NCI-H226 (cell line): ENCODE measurements at places on chromosomes 13 and 19.

DNA sequence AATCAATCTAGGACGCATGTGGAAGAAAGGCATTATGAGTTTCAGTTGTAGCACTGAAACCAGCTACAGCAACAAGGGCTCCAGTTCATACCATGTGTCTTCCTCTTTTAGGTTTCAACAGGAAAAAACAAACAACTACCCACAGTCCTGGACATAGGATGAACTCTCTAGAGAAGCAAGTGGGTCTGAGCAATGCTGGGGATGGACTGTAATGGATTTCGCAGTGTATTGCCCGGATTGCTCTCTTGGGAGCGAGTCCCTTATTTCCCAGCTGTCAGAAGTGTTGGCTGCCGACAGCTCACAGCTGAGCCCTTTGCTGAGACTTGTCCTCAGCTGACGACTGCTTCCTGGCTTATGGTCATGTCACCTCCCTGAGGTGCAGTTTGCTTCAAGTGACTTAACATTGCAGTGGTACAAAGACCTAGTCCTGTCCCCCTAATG, 12.1 kb upstream of the MYCBP2 start:
- no peak for DNase-seq

DNA sequence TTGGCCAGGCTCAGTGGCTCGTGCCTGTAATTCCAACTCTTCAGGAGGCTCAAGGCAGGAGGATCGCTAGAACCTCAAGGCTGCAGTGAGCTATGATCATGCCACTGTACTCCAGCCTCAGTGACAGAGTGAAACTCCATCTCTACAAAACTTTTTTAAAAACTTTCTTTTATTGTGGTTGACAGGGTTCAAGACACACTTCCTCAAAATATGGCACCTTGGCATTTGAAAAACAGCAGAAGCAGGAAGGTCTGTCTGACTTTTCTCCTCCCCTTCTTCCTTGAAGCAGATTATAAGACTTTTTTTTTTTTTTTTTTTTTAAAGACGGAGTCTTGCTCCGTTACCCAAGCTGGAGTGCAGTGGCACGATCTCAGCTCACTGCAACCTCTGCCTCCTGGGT, 100.3 kb downstream of the TM9SF2 start:
- no peak for DNase-seq

GRCh38 chr13:87128491-87128890, 542.7 kb upstream of the SLITRK5 start:
- DNase-seq: no peak

- DNase-seq: no peak
These were observed 40.8 kb downstream of the SLITRK5 start for GRCh38 chr13:87712012-87712411.

DNA sequence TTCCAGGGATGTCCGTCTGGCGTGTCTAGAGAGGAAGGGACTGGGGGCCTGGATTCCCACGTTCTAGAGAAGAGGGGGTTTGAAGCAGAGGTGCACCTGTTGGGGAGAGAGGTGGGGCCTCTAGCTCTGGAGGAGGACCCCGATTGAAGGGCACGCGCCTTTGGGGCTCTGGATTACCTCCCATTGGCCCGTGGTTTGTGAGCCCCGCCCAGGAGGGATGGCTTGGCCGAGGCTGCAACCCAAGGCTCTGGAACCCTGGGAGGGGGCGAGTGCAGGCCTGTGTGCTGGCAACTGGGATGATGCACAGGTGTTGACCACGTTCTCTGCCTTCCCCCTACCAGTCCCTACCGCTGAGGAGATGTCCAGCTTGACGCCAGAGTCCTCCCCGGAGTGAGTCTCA, 20.2 kb downstream of the TMEM150B start:
- DNase-seq: no peak

GRCh38 chr13:30581582-30581981, 36.1 kb upstream of the USPL1 start:
- DNase-seq: no peak

GRCh38 chr13:91381371-91381770, 17.1 kb upstream of the GPC5 start:
- DNase-seq: no peak

DNA sequence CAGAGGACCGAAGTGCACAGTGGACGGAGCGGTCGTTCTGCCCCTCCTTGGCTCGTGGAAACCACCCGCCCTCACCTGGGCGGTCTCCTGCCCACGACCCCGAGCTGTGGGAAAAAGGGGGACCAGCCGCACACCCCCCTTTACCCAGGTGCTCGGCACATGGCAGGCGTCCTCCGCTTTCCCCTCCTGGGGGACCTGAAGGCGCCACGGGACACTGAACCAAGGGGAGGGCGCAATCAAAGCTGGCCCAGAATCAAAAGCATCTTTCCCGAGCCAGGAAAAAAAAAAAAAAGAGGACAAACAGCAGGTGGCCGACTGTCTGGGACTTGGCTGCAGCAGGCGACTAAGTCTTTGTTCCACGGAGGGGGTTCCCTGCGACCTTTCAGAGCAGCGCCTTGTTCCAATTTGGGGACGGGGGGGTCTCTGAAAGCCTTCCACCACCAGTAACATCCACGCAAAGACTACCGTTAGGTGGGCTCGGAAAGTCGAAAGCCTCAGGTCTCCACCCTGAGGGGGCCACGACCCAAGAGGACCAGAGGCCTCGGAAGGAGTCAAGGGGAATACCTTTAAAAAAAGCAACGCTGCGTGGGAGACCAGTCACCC, 1.1 kb downstream of the MBD3 start:
- no peak for DNase-seq

- DNase-seq: no peak
These were observed 15.9 kb downstream of the PRR36 start for GRCh38 chr19:7858109-7858770.

DNA sequence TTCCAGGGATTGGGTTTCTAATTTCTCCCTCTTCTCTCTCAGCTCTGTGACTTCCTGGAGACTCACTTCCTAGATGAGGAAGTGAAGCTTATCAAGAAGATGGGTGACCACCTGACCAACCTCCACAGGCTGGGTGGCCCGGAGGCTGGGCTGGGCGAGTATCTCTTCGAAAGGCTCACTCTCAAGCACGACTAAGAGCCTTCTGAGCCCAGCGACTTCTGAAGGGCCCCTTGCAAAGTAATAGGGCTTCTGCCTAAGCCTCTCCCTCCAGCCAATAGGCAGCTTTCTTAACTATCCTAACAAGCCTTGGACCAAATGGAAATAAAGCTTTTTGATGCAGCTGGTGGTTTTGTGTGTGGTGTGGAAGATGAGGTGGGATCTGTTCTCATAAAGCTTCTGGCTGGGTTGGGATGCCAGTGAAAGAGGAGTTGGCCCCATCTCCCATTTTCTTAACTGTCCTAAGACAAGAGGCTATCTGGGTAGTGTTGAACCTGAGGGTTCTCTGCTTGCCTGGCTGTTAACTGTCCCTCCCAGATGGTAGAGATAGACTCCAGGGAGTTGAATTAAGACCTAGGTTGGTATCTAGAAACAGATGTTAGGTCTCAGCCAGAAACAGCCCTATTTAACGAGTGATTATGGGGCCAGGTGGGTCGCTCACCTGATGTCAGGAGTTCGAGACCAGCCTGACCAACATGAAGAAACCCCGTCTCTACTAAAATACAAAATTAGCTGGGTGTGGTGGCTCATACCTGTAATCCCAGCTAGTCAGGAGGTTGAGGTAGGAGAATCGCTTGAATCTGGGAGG, 1.6 kb downstream of the FTL start:
- DNase-seq: no peak

DNA sequence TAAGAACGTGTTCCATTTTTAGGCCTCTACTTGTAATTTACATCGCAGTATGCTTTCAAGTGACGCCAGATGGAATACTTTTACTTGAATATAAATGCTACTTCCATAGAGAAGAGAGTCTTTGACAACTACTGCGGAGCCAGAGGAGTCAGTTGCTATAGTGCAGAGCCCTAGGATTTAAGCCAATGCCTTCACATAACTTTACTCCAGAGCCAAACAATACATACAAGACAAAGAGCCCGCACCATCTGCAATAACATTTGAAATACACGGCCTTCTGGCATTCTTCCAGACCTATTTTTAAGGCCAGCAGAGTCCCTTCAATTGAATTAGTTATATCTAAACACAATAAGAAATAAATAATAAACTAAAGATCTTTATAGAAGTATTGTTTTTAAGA, 59.4 kb downstream of the XPO4 start:
- DNase-seq: no peak

DNA sequence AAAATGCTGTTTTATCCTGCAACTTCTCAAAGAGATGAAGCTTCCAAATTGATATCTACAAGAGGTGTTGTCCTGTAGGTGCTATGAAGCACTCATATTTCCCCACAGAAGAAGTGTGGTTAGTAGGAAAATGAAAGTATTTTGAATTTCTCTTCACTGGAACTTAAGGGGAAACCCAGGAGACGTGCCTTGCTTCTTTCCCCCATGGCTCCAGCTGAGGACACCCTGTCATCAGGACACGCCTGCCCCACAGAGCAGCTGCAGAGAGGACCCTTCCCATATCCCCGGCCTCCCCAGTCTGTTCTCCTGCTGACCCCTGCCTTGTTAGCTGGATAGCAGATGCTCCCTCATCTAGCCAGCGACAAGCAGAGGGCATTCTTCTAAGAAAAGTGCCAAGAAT, 371.3 kb downstream of the COG6 start:
- DNase-seq: no peak

DNA sequence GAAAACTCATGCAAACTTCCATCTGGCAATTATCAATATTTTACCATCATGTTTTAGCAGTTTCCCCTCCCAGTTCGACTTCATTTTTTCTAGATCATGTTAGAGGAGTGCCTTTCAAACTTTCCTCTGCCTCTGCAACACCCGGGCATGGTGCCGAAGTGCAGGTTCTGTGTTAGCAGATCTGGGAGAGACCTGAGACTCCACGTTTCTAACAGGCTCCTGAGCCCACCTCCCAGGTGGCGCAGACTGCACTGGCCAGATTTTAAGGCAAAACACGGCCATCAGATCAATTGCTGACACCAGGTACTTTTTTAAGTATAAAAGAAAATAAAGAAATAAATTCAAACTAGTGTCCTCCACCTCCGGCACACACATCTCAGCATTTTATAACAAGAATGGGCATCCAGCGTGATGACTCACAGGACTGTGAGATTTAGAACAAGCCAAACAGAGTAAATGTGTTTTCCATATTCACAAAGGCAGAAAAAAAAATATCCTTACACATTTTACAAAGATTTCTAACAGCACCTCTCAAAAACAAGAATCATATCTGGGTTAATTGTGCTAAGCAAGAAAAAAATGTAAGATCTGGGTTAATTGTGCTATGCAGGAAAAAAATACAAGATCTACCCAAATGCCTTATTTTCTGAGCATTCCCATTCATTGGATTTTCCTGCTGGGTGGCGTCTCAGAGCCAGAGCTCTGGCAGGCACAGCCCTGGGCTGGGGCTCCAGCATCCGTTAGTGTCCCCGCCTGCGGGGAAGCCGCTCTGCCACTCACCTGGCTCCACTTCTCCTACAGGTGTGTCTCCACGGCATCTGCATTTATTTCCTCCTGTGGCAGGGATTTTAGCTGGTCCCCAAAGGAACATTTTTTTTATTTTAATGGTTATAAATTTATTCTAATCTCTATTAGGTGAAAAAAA, 127.9 kb upstream of the SOX1 start:
- no peak for DNase-seq

DNA sequence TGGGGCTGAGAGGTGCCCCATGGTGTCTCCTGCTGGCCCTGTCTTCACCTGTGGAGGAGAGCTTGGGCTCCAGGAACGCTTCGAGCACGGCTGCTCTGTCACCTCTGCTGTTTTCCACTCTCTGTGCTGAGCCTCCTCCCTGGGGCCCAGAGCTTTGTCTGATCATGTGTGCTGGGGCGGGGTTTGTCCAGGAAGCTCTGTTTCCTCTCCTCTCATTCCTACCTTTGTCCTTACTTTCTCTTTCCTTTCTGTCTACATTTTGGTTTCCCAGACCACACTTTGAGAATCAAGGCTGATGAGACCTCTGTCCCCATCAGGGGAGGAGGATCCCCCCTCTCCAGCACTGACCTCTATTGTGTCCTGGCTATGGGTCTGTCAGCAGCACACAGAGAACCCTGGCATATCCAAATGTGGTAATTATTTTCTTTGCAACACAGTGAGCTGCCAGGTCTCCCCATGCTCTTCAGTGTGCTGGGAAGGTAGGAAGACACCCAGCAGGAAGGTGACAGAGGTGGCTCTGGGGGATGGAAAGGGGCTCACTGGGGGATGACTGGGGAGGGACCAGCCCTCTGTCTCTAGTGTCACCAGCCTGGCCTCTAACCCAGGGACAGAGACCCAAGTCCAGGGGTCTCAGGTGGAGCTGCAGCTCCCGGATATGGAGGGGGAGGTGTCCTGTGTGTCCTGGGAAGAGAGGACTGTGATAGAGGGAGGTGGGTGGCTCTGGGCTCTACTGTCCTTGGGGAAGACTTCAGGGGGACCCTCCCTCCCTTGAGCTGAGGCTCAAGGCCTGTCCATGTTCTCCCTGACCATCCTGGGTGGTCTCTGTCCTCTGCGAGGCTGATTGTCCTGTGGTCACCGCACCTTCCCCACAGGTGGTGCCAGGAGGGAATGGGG, at the start of gene CEACAM1:
Gene CEACAM1, minus strand, starts transcription at position 128 of the 894 bp plus-strand sequence. Its CDS starts 107 bp downstream, at position 21.
- DNase-seq: no peak

DNA sequence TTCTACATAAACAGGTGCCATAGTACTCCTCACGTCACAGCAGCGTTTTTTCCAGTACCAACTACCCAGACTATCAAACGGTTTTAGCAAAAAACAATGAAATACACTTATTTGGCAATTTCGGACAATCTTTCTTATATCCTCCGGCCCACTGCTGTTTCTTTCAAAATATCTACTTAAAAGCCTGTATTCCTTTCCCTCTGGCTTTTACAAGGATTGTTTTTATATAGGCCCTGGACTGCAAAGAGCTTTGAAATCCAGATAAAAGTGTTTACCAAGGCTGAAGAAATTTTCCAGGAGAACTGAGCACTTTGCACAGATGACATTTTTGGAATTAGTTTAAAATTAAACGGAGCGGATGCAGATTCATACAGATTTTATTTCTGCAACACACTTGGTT, 255.9 kb upstream of the STARD13 start:
- DNase-seq: no peak

DNA sequence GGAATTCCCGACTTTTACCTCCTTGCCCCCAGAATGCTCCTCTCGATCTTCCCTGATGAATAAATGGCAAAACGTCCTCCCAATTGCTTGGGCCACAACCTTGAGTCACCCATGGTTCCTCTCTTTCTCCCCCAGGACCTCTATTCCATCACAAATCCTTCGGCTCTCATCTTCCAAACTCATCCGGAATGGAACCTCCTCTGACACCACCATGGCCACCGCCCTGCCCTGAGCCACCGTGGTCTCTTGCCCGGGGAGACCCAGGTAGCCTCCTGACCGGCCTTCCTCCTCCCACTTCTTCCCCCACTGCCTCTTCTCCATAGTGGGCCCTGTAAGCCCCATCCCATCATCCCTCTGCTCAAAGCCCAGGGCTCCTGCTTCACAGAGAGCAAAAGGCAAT, 4.9 kb downstream of the SLC7A10 start:
- no peak for DNase-seq

GRCh38 chr13:94419304-94419924, 60.1 kb downstream of the DCT start:
- peak; percentile 20 for DNase-seq

DNA sequence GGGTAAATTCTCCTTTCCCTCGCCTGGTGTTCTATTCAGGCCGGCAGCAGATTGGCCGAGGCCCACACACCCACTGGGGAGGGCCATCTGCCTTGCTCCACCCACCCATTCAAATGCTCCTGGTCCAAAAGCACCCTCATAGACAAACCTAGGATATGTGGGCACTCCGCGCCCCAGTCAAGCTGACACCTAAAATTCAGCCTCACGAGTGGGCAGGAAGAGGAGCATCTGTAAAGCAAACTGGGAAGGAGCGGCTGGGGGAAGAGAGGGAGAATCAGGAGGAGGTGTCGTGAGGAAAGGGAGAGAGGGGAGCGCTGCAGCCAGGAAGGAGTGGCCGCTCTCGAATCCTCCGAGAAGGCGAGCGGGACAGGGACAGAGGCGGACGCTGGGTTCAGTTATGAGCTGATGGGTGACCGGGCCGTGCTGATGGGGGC, 136.9 kb downstream of the USP12 start:
- DNase-seq: no peak
